ENCODE measurements at places on chromosomes 1 and 21.

DNA sequence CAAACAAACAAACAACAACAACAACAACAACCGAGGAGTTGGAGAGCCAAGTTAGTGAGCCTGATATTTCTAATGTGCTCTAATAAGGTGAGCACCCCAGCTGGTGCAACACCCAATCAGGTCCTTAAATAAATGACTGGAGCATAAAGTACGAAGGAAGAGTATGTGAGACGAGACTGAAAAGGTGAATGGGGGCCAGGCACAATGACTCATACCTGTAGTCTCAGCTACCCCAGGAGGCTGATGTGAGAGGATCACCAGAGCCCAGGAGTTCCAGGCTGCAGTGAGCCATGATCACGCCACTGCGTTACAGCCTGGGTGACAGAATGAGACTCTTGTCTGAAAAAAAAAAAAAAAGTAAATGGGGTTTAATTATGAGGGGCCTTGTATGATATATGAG, 152.0 kb upstream of the ZRANB2 start:
- no peak for DNase-seq

GRCh38 chr1:204363335-204364114, 3.8 kb upstream of the PLEKHA6 start:
- DNase-seq: peak; percentile 36

DNA sequence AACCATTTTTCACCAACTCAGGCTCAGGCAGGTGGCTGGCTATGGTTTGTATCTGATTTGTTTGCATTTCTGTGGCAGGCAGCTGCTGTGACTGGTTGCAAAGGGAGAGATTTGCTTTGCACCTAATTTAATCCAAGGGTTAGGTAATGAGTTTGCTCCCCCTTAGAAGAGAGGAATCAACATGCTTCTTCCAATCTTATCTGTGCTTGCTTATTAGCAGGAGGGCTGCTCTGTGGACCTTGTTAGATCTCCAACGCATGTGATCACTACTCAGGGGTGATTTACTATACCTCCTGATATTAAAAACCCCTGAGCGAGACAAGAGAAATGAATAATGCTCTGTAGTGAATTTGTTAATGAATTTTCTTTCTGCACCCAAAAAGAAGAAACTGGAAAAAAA, 20.5 kb downstream of the OLFML3 start:
- DNase-seq: no peak

DNA sequence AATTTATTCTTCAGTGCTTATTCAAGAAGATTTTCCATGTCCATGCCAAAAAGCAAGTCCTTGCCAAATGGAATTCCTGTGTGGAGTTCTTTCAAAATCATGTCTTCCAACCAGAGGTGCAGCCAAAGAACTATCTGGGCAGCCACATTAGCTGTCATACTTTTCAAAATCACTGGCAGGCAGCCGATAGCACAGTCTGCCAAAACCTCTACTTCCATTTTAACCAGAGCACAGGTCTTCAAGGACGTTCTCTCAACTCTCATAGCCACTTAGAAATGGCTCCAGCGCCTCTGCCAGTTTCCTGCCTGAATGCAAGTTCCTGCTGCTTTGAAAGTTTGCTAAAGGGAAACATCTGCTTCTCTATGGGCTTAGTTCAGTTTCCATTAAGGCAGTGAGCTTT, 975.7 kb upstream of the ADGRL4 start:
- DNase-seq: no peak

- DNase-seq: no peak
Observed at GRCh38 chr1:236904892-236905741, 99.1 kb downstream of the MT1HL1 start.

GRCh38 chr1:65069011-65069565, 78.9 kb upstream of the AK4 start:
- peak; percentile 27 for DNase-seq

DNA sequence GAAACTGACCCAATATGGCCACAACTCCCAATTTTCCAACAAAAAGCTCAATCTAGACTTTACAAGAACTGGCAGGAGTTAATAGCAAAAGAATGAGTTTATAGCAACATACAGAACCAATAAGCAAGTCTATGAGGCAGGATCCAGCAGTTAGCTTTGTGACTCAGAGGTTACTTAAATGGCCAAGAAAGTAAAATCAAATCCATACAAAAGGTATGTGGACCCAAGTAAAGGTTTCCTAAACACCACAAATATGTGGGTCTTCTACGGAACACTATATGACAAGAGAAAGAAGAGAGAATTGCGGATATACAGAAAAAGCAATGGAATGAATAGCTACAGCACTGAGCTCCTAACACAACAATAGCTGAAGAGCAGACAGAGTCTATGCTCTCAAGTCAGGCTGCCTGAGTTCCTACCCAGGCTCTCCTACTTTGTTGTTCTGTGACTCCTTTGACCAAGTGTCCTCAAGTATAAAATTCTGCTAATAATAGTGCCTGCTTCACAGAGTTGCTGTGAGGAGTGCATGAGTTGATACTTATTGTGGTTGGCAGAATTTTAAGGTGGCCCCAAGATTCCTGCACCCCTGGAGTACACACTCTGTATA, 204.3 kb downstream of the SMYD3 start:
- DNase-seq: no peak
